BJ (cell line): ENCODE measurements at places on chromosomes 5 and 9. TPM values are rescaled to one million over a fixed set of nuclear protein-coding genes. Genes with fewer than 3 reads are reported as not detected.
A peak's percentile ranks its signal among the peaks of the same experiment; 100 is the strongest.

NTRK2 gene
- 2.0 and 2.1 TPM in 2 replicates for polyA plus RNA-seq

- no peak for DNase-seq
These were observed 168.8 kb downstream of the PDE4D start for GRCh38 chr5:59724482-59725391.

GRCh38 chr5:154000703-154001102 is 38.0 kb downstream of the FAM114A2 start:
- no peak for DNase-seq

GRCh38 chr5:38680094-38680825 is 123.8 kb upstream of the LIFR start:
- no peak for DNase-seq

GRCh38 chr9:76114144-76114543 is 223.7 kb downstream of the PCSK5 start:
- DNase-seq = no peak

DNA sequence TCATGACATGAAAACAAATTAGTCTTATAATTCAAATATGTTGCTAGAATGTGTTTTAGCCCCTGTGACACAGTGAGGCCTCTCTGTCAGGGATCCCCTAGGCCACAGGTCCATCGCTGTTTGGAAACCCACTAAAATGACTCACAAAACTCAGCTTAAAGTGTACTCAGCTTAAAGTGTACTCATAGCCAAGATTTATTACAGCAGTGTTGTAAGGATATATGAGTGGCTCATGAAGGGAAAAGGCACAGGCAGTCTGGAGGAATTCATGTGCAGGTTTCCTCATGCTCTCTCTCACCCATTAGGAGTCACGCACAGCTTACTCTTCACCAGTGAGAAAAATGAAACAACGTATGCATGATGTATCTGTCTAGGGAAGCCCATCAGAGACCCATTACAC is 24.4 kb upstream of the TGFBI start:
- DNase-seq = peak; percentile 43
